ENCODE measurements at places on chromosomes 4 and X. TPM values are rescaled to one million over a fixed set of nuclear protein-coding genes. Genes with fewer than 3 reads are reported as not detected.
A peak's percentile ranks its signal among the peaks of the same experiment; 100 is the strongest.

Gene KCNE5
- total RNA-seq, result not detected

Gene LGI2
- total RNA-seq, result 2.0 TPM

DNA sequence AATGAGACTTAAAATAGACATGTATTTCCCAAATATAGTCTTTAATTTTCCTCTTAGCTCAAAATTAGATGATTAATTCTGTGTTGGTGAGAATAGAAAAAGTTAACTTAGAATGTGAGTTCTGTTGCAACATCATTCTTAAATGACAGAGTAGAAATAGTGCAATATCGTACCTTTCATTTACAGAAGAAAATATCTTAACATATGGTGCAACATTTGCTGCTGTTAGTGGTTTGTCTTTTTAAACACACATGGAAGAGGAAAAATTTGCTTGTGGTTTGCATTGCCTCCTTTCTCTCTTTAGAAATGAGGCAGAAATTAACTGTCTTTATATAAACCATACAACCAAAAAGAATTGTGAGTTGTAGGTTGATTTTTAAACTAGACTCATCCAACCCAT is 39.3 kb upstream of the FHDC1 start:
- no peak for DNase-seq

DNA sequence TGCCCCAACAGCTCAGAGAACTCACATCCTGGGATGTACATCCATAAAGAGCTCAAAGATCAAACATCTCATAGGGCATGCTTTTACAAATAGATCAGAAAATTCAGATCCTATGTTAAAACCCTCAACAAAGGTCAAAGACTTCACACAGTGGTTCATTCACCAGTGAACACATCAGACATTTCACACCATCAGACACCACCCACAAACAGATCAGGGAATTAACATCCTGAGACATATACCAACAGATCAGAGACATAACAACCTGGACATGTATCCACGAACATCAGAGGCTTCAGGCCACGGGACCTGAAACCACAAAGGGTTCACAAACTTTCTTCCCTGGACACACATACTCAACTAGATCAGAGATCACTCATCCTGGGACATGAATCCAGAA is 23.4 kb downstream of the SUV39H1 start:
- DNase-seq, result no peak

DNA sequence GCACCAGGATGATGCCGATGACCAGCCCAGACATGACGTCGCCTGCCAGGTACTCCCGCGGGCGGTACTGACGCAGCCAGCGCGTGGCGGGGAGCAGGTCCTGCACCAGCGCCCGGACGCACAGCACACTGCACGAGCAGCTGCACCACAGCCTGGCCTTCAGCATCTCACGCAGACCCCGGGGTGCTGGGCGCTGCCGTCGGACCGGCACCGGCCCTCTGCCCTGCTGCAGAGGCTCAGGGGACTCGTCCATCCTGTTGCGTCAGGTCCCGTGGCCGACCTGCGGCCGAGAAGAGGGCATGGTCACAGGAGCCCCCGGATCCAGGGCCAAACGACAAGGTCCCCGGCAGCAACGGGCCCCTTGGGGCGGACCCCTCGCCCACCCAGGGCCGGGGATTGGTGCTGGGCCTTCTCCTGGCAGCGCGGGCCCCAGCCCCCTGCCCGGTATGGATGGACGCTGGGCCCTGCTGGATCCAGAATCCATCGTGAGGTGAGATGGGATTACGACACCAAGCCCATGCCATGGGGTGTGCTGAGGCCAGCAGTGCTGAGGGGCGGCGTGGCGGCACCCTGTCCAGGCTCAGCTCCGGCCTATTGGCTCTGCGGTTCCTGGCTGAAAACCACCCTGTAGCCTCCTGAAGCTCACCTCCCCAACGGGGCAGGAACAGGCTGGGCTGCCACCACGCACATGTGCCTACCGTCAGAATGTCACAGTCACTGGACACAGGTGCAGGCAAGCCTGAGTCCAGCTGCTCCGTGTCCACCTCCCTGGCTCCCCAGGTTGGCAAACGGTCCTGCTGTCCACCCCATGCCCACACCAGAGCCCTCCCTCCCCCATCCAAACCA is 1.5 kb downstream of the SLC26A1 start:
- DNase-seq, result peak; percentile 30

DNA sequence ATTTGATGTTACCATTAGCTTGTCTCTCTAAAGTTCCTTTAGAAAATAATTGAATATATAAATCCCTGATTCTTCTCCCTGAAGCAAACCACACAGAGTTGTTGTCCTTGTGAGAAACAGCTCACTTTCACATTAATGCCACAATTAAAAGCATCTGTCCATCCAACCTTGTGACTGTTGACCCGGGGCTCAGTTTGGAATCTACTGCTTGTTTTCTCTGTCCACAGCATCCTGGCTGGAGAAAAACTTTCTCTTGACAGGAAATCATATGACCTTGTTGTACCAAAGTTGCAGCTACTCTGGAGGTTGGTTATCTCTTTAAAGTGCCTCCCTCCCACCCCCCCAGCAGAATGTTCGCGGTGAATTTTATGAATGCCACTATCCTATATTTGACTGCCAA is 3.1 kb downstream of the PRKG2 start:
- DNase-seq, result no peak

- DNase-seq, result peak; percentile 39
Measured at GRCh38 chr4:88018466-88018865, 11.0 kb downstream of the PKD2 start.

All from left ventricle myocardium superior (tissue), 1 donor.